D721Med (cell line): ENCODE measurements at places on chromosomes 1 and 21.

- DNase-seq, result no peak
Measured at GRCh38 chr1:20587661-20588053, 1.2 kb upstream of the CDA start.

DNA sequence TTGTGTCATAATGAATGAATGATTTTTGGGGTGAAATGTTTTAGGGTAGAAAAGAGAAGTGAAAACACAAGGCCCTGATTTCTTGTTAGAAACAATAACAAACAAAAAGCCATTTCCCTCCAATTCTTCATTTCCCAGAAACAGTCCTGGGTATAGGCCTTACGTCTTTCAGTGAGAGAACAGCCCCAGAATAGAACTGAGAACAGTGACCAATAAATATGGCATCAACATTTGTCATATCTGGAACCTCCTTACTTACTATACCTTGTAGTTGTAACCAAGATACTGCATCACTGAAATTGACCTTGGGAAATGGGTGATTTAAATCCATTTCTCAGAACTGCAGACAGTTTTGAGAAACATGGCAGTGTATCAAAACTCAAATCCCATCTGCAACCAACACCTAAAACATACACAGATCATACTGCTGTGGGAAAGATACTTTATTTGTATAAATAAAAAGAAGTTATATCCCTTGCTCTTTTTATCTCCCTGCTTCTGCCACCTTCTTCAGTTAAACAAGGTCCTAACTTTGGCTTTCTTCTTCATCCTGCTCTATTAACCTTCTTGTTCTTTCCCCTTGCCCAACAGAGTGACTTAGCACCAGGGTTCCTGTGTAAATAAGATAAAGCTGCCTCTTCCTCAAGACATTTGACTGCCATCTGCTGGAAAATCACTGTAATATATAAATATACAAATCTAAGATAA is 19.5 kb downstream of the XKR8 start:
- DNase-seq, result no peak

DNA sequence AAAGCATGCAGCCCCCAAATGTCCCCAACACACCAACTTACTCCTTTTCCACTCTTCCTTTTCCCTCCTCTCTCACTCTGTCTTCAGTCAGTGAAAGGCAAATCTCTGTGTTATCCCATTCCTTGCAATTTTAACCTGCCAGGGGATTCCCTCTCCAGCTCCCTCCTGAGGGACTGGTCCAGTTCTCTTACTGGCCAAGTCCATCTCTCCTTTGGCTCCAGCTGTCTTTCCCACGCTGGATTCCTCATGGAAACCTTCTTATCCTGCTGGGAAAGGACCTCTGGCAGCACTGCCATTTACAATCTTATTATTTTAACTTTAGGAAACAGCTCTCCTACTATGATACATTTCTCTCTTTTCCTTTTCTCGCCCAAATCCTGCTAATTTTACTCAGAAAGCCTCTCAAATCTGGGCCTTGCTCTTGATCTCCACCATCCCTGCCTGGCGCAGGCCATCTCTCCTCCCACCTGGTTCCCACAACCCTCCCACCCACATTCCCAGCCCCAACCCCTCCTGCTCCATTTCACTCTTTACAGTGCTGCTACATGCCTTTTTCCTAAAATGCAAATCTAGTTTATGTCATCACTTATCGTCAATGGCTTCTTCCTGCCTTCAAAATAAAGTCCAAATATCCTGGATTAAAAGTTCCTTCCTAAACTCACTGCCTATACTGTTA is 72.7 kb upstream of the CNN3 start:
- DNase-seq, result no peak

GRCh38 chr1:37699147-37699546 is 6.8 kb downstream of the CDCA8 start:
- DNase-seq, result no peak

- no peak for DNase-seq
Measured at GRCh38 chr1:1157914-1158710, 15.6 kb upstream of the TTLL10 start.

- no peak for DNase-seq
Measured at GRCh38 chr1:225413708-225414375, 14.0 kb downstream of the LBR start.

DNA sequence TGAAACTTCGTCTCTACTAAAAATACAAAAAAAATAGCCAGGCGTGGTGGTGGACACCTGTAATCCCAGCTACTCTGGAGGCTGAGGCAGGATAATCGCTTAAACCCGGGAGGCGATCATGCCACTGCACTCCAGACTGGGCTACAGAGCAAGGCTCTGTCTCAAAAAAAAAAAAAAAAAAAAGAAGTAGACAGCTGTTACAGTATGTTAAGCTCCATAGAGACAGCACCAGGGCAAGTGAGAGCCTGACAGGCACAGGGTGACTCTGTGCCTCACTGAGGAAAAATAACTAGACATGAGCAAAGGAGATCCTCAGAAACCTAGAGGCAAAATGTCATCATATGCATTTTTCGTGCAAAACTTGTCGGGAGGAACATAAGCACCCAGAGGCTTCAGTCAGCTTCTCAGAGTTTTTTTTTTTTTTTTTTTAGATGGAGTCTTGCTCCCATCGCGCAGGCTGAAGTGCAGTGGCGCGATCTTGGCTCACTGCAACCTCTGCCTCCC is 9.0 kb upstream of the PRDX1 start:
- DNase-seq, result no peak

DNA sequence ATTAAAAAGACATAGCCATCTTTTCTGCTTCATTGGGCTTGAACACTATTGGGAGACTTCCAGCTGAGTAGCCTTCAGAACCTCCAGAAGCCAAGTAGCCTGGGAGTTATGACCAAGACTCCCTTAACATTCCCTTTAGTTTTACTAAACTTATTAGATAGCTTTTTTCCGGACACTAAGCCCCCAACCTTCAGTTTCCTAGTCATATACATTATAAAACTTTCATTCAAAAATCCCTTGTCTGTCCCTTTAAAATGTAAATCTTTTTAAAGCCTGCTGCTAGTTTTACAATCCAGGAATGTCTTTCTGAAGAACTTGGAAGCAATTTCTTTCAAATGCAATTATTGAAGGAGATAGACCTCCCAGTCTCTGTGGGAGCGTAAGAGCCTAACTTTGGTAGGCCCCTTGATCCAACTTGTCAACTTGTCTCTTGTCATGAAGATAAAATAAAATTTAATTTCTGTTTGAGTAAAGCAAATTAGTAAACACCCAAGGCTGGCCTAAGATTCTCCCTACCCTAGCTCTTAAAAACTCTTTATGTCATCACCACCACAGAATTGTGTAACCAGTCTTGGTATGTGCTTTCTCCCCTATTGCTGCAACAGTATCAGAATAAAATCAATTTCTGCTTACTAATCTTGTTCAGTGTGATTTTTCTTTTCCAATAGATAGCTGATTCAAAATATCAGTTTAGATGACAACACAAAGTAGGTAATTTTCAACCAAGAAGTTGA is 796.2 kb downstream of the PLA2G4A start:
- DNase-seq, result no peak

GRCh38 chr1:231420959-231421545 is 1.0 kb downstream of the EGLN1 start:
- DNase-seq, result no peak

GRCh38 chr1:159779403-159779851 is 1.3 kb upstream of the DUSP23 start:
- no peak for DNase-seq

DNA sequence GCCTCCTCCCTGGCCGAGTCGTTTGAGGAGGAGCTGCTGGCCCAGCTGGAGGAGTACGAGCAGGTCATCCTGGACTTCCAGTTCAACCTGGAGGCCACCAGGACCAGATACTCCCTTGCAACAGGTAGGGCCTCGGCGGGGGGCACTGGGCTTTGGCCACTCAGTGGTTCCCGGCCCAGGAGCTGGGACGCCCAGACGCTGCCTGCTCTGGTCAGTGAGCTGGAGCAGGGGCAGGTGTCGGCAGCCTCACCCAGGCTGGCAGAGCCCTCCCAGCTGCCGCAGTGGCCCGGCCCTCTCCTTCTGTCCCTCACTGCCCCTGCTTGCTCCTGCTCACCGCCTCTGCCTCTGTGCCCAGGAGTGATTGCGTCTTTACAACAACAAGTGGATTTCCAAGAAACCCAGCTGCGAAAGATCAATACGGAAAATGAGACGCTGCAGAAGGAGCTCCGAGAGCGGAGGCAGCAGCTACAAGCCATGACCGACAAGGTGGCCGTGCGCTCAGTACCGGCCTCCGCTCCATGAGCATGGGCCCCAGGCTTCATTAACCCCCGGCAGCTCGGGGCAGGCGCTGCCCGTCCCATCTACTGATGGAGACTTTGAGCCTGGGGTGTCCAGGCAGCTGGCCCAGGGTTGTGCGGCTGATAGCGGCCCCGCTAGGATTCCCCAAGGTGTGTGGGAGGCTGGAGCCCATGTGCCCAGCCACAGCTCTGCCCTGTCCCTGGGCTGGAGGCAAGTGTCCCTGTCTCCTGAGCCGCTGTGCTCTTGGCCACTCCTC is 9.0 kb upstream of the SMIM1 start:
- no peak for DNase-seq

GRCh38 chr1:181518152-181518551 is 34.8 kb downstream of the CACNA1E start:
- no peak for DNase-seq

DNA sequence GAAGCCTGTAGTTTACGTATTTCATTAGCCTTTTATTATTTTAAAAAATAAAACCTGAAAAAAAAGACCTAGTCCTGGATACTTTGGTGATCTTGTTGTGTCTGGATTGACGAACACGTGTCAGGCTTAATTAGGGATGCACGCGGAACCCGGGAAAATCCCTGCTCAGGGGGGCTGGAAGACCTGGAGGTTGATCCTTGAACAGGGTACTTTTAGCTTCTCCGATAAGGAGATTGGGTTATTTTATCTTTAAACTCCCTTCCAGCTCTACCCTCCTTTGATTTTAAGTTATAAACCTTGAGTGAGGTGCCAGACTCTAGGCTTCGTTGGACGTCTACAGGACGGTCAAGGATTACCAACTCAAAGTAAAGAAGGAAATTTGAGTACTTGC is 552 bp upstream of the ZNF691 start:
- no peak for DNase-seq

GRCh38 chr1:110003747-110004428 is 19.3 kb downstream of the AHCYL1 start:
- DNase-seq, result no peak
